ENCODE measurements at places on chromosomes 13 and 19. TPM values are rescaled to one million over a fixed set of nuclear protein-coding genes. Genes with fewer than 3 reads are reported as not detected.

Gene SYNE4
- polyA plus RNA-seq, result 0.16 TPM

Gene ZNF536
- not detected for polyA plus RNA-seq

Gene ZNF14
- polyA plus RNA-seq, result 2.7 TPM

Gene ZNF345
- 1.3 TPM for polyA plus RNA-seq
